Stimulated activated CD4-positive, alpha-beta T cell treated with anti-CD3 and anti-CD28 coated beads, Interleukin-12 subunit alpha, Interleukin-12 subunit beta, amount 100 ng/mL, for 48 hours (primary cell): ENCODE measurements at places on chromosomes 4 and X.
A peak's percentile ranks its signal among the peaks of the same experiment; 100 is the strongest.

- no peak for DNase-seq
Observed at GRCh38 chr4:118953276-118953675, 64.6 kb downstream of the SYNPO2 start.

GRCh38 chrX:74216421-74216820, 87.6 kb upstream of the ZCCHC13 start:
- no peak for DNase-seq

- no peak for DNase-seq
Observed at GRCh38 chr4:7165874-7166201, 26.5 kb upstream of the SORCS2 start.

DNA sequence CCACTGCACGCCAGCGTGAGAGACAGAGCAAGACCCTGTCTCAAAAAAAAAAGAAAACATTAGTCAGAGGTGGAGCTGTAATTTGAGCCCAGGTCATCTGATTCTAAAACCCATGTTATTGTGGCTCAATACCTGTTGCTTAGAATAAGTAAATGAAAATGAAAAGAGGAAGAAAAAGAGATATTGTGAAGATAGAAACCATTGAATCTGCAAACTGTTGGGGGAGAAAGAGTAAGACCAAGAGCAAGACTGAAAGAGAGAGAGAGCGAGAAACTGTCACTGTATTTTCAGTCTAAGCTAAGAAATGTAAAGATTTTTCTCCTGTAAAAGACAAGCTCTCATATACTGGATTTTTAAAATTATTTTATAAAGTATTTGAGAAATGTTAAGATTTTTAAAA, 9.7 kb upstream of the IGSF1 start:
- DNase-seq: no peak

DNA sequence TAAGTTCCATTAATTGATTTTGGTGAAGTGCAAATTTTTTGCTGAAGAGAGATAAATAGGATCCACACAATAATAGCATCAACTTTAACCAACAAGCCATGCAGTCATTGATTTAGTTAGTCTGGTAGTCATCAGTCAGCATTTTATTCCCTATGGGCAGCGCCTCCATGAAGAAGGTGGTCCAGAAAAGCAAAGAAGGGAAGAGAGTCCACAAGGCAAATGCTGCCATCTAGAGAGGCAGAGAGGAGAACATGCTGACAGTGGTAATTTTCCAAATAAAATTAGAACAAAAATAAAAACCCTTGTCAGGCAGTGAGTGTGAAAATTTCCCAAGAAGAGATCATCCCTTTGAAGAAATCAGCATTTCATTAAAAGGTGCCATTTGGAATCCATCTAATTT, 366.7 kb upstream of the FAM241A start:
- DNase-seq: no peak

GRCh38 chr4:78599931-78600375, 48.4 kb downstream of the ANXA3 start:
- DNase-seq: no peak

DNA sequence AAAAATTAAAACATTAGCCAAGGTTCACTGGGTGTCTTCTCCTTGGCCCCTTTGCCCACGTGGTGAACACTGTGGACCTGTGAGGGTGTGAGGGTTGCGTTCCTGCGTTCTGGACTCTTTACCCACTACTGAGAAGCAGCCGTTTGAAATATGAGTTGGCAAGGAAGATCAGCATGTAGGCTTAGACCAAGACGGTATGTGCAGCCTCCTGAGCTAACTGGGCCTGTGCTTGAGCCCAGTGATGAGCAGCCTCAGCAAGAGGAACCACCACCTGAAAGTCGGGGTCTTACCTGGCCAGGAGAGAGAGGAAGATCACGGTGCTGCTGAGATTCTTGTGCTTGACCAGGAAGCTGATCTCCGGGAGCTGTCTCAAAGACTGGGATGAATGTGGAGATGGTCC, 19.5 kb downstream of the RGS12 start:
- no peak for DNase-seq

DNA sequence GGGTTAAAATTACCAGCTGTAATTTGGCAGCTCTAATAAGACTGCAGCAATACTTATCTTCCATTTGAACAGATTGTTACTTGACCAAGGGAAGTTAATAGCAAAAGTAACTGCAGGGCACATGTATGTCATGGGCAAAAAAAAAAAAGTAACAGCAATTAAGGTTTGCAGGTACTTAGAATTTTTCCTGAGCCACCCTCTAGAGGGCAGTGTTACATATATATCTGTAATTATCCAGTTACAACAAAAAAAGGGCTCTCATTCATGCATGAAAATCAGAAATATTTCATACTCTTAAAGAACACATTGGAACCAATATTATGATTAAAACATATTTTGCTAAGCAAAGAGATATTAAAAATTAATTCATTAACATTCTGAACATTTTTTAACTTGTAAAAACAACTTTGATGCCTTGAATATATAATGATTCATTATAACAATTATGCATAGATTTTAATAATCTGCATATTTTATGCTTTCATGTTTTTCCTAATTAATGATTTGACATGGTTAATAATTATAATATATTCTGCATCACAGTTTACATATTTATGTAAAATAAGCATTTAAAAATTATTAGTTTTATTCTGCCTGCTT, 25.1 kb downstream of the XIAP start:
- DNase-seq: peak; percentile 37

- no peak for DNase-seq
Observed at GRCh38 chrX:82141942-82142341, 940.0 kb downstream of the SH3BGRL start.

GRCh38 chr4:102341201-102341600, 4.1 kb downstream of the SLC39A8 start:
- no peak for DNase-seq

DNA sequence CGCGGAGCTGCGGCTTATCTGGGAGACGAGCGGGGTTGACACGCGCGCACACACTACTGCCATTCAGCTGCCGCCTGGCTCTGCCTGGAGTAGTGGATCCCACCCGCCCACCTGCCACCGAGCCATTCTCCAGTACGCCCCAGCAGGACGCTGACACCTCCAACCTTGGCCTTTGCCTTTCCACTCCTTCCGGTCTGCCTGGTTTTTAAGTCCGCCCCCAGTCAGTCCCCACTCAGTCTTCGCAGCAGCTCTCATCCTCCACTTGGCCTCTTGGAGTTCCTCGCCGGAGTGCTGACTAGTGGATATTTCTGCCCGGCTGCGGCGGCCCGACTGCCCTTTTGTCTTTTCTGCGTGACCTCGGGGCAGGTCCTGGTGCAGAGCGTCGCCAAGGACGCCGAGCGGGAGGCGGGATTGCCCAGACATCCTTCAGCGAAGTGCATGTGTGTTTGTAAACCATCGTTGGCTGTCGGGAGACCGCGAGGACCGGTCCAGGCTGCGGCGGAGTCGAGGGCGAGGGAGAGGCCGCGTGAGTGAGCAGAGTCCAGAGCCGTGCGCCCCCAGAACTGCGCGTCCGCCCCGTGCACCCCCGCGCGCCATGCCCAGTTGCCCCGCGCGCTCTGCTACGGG, 1.1 kb downstream of the SLIT2 start:
- no peak for DNase-seq

DNA sequence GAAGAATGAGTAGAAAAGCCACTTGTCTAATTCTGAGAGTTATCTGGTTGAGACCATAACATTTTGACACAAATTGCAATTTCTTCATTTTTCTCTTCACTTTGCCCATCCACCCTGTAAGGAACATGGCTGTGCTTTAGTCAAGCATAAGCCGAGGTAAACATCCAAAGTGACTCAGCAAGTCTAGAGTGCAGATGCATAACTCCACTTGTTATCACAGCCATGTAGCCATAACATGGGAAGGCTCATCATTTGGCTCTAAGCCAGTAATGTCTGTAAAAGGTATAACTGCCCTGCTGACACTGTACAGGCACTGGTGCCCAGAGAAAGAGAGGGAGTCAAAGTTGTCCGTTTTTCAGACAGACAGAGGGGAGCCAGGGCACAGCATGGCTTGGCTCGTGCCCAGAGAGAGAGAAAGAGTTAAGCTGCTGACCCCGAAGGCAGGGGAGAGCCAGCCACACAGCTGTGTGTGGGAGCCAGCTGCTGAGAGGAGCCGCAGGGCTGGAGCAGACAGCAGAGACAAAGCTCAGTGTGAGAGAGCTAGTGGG, 76.9 kb upstream of the EXOC1L start:
- no peak for DNase-seq

GRCh38 chrX:119885554-119886428, 9.9 kb upstream of the AKAP14 start:
- no peak for DNase-seq

GRCh38 chrX:72131317-72132294, at the start of gene RTL5:
TSS of gene RTL5 (minus strand) at chrX:72131915.
- DNase-seq: no peak

- DNase-seq: no peak
Observed at GRCh38 chr4:119744580-119744979, 116.0 kb upstream of the PDE5A start.

- no peak for DNase-seq
Observed at GRCh38 chrX:150406596-150406995, 43.5 kb downstream of the MAMLD1 start.
